NCI-H1417 treated with DMSO at 0.1 percent for 48 hours (cell line): ENCODE measurements at places on chromosomes 5 and 9.

- no peak for DNase-seq
Observed at GRCh38 chr9:109409773-109410397, 88.2 kb downstream of the PTPN3 start.

DNA sequence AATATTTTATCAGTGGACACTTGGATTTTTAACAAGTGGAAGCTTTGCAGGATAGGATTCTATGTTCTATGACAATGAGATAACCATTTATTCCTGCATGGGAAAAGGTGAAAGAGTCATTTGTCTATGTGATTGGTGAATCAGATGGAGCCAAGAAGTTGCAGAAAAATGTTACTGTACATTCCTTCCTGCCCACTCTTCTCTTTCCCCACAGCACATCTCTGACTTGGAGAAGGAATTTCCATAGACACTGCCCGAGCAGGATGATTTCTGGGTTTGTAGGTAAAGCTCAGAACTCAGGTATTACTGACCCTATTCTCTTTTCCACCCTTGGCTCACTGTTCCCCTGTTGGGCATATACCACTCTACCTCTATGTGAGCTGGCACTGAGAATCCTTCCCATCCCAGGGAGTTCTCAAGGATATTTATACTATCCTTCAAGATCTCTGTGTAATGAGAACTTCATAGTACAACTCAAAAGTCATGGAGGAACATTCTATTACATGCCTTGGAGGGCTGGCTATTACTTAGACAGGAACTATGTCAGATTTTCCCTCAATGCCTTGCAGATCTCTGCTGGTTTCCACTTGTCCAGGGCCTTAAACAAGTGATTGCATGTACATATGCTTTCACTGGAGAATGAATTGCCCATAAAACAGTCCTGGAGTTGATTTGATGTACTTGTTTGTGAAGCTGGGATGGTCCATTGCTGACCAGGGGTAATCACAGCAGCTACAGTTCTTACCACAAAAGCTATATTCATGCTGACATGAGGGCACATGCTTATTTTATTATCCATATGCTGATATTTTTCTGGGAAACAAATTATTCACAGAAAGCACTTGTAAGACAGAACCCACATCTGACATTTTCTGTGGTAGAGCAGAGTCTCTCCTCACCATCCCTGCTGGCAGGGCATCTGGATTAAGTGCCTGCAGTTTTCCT lies 24.1 kb downstream of the SLC1A3 start:
- DNase-seq, result no peak

GRCh38 chr5:146331423-146331822 lies 7.2 kb upstream of the POU4F3 start:
- no peak for DNase-seq

DNA sequence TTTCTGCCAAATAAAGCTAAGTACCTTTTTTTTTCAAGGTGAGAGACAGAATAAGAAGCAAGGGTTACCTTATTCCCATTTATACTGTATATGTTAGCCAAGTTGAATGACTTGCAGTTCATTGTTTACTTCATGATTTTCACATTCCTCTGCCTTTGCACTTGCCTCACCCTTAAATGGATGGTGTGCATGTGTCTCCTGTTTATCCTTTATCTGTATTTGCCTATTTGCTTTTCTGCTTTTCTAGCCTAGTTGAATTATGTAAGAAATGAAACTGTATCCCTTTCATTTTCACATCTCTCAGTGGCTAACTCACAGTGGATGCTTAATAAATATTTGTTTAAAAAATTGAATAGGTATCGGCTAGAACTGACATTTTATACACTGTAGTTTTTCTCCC lies 200.8 kb upstream of the ST8SIA4 start:
- DNase-seq, result no peak

GRCh38 chr9:124410321-124410913 lies 4.8 kb downstream of the PSMB7 start:
- no peak for DNase-seq

DNA sequence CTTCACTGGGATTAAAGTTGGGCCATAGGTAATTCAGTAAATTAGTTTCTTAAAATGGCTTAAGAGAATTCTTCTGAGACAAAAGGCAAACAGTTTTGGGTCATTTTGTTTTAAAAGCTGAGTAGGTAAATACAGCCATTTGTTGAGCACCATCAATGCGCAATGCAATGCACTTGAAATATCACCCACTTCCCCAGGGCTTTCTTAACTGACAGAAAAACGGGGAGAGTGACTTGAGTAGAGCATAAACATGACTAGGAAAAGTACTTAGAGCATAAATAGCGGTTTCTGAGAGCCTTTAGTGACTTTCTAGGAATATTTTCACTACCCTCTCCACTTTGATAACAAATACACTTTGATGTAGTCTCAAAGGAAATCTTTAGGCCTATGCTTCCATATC lies 27.2 kb downstream of the MLANA start:
- no peak for DNase-seq

DNA sequence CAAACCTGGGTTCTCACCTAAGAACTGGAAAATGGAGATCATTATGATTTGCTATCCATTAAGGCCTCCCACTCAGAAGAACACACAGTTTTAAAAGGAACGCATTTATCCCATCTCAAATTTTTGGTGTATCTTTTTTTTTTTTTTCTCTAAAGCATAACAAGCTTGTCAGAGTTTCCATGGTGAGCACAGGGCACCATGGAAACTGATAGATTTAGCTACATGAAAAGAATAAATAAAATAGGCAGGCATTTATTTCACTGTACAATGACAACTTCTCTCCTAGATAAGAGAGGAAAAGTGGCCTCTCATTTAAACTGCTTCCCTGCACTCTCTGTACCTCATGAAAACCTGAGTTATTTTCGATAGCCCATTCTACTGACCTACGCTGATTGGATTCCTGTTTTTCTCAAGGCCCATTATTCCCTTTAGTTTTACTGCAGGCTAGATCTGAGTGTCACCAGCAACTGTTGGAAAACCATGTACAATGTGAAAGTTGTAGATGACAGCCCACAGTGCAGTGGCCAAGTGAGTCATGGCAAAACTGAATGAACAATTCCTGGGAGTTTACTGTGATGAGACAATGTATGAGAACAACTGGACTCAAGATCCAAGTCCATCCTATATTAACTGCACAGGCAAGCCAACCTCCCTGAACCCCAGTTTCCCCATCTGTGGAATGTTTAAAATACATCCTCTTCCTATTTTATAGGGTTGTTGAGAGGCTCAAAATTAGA lies 4.3 kb upstream of the GDA start:
- no peak for DNase-seq

- DNase-seq, result no peak
Observed at GRCh38 chr5:36505021-36505420, 101.4 kb upstream of the SLC1A3 start.

- DNase-seq, result no peak
Observed at GRCh38 chr5:35160486-35161116, 69.7 kb downstream of the PRLR start.

DNA sequence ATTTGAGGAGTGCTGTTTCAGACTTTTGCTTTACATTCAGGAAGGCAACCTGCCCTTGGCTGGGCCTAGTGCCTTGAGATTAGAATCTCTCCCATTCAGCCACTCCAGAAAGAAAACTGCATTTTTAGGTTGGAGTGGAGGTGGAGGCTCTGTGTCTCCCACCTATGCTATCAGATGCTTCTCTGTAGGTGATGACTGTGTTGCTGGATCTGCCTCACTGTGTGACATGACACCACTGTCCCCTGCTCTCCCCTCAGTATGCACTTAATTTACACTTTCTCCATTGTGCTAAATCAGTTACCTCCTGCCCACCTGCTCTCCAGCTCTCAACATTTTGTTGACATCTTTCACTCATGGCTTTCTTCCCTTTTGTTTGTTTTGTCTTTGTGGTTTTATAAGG lies 265.8 kb downstream of the TENT4A start:
- no peak for DNase-seq
